ENCODE measurements at places on chromosomes 16 and 17. TPM values are rescaled to one million over a fixed set of nuclear protein-coding genes. Genes with fewer than 3 reads are reported as not detected.

The KRTAP2-2 gene
- total RNA-seq, result not detected

The ESRP2 gene
- total RNA-seq, result 0.36 TPM

The TP53TG3B gene
- not detected for total RNA-seq

The ATP2C2 gene
- 2.2 TPM for total RNA-seq

GRCh38 chr17:9805769-9806168 lies 14.4 kb upstream of the DHRS7C start:
- DNase-seq, result no peak

- no peak for DNase-seq
Observed at GRCh38 chr16:79186196-79186595, 414.3 kb downstream of the MAF start.

- no peak for DNase-seq
Observed at GRCh38 chr16:13968835-13969234, 48.9 kb downstream of the ERCC4 start.
